ENCODE measurements at places on chromosomes 2 and 18.
A peak's percentile ranks its signal among the peaks of the same experiment; 100 is the strongest.

- no peak for DNase-seq
Measured at GRCh38 chr2:34104601-34105000, 505.5 kb upstream of the FAM98A start.

GRCh38 chr18:10074110-10074509, 160.3 kb downstream of the VAPA start:
- DNase-seq: no peak

GRCh38 chr2:63379451-63379850, 208.8 kb downstream of the WDPCP start:
- DNase-seq: no peak

DNA sequence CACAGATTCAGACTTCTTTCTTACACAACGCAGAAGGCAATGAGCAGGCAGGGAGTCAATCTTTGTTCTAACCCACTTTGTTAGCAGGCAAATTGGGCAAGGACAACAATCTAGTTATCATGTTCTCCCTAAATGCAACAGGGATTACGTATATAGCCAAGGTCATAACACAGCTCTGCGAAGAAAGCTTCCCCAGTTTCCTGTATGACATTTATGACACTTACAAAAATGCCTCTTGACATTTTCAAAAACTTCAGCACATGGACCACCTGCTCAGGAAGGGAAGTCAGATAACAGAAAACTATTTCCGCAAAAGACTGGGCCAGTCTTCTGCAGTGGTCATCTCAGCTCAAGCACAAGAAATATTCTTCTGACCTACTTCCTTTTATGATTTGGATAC, 106.1 kb downstream of the IRS1 start:
- DNase-seq: no peak

GRCh38 chr2:47386551-47386950, 16.4 kb upstream of the MSH2 start:
- no peak for DNase-seq

GRCh38 chr2:62054029-62054791, 141.7 kb upstream of the B3GNT2 start:
- DNase-seq: no peak

GRCh38 chr2:71513096-71513495, 59.7 kb downstream of the DYSF start:
- no peak for DNase-seq

DNA sequence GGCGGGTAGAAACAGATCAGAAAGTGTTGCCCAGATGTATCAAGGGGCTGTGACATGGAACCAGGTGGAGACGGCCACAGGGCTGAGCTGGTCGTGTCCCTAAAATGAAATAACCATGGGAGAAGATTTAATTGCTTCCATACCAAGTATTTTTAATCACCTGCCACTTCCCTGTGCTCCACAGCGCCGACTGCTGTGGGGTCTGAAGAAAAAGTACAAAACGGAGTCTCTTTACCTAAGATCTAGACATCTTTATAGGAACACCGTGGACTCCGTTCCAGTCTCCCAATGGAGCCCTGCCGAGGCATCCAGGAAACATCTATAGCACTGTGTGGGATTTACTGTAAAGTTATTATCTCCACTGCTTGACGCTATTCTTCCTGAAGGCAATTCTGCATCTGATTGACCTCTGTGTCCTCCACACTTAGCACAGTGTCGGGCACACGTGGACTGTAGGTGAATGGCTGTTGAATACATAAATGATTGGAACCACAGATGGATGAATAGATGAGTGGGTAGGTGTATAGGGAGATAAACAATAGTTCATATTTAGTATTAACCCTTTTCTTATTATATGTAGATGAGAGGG, 21.6 kb upstream of the GYPC start:
- no peak for DNase-seq

DNA sequence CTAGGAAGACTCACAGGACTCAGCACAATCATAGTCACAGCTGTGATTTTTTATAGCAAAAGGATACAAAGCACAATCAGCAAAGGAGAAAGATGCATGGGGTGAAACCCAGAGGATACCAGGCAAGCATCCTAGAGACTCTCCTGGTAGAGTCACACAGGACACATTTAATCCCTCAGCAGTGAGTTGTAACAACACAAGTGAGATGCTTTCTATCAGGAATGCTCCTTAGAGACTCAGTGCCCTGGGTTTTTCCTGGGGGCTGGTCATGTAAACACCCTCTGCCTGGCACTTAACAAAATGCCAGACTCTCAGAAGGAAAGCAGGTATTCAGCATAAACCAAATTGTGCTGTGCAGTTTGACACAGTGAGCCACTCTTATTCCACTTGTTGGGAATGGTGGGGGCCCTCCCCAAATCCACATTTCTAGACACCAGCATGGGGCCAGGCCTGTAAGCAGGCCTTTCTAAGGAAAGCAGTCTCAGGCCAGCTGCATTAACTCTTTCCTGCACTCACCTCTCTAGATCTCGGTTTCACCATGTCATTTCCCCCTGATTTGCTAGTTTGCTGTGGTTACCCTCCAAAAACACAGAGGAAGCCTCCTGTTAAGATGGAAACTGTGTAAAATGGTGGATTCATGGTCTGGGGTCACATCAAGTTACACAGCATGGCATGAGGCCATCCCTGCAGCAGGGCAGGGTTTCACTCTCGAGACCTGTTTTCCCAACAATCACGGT, 16.9 kb upstream of the RNU4ATAC start:
- DNase-seq: no peak

GRCh38 chr2:71611781-71612527, 158.6 kb downstream of the DYSF start:
- no peak for DNase-seq

DNA sequence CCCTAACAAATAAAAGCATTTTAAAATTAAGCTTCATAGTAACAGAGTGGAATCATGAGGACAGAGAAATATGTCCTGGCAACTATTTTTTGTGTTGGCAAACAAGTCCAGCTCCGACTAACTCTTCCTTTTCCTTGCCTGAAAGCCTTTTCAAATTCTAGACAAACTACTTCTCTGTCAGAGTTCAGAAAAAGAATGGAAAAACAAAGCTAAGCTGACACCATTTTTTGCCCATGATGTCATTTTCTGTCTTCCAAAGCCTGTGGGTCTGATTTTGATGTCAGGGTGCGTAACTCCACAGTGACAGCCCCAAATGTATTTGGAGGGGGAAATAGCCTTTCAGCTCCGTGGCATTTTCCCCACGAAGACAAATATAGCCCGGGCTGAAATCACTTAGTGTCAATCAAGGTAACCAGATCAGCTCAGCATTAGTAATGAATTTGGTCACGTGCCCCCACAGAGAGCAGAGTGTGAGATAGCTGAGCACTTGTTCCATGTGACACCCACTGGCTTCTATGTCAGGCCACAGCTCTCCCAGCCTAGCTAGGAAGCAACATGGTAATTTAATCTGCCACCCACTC, 233.0 kb upstream of the SIX2 start:
- DNase-seq: peak; percentile 66

- no peak for DNase-seq
Measured at GRCh38 chr2:107197594-107198294, 311.8 kb upstream of the ST6GAL2 start.

DNA sequence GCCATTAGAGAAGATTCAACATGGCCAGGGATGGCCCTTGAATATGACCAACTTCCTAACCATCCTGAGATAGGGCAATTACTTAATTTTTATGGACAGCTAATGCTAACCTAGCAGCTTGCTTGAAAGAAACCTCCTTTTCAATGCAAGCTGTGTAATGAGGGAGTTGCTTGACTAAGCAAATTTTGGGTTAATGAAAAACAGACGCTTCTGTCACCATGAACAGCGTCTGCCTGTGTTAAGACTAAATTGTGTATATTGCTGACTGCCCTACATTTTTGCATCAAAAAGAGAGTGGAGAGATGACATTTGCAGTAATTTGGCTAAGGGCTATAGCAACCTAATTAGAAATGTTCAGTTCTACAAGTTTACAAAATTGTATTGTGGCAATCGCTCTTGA, 319.2 kb upstream of the LRATD1 start:
- no peak for DNase-seq

DNA sequence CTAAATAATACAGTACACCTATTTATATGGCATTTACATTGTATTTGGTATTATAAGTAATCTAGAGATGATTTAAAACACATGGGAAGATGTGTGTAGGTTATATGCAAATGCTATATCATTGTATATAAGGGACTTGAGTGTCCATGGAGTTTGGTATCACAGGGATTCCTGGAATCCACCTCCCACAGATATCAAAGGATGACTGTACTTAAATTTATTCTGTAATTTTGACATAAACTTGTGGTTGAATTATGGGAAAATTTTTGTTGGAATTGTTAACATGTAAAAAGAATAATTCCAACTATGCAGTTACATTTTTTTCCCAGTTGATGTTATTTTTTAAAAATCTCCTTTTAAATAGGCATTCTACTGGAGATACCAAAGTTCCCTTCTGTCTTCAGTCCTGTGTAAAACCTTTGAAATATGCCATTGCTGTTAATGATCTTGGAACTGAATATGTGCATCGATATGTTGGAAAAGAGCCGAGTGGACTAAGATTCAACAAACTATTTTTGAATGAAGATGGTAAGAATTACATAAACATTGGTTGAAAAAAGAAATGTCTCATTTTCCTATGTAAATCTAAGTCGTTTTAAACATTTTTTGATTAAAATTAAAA, 24.1 kb downstream of the GLS start:
- DNase-seq: no peak

DNA sequence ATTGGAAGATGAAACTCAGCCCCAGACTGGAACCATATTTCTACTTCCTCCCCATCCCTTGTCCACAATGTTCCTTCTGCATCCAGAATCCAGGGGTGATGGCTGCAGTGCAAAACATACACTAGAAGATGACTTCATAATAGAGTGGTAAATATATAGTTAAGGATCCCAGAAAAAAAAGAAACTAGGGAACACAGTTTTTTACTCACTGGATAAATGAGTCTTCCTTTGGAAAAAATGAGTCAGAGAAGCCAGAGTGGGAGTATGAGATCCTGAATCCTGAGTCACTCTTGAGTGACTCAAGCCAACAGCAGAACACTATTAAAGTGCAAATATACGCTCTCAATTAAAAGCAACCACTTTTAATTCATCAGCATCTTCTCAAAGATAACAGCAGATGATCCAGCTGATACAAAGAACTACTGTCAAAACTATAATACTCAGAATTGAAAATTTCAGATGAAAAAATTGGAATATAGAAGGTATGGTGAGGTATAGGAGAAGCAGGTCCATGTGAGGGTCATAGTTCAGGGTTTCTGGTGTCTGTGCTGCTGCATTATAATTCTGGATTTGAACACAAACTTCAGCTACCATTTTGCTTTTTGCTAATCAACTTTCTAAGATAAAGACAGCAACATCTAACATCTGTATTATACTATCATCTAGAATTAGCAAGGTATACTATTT, 987.2 kb upstream of the CDH2 start:
- no peak for DNase-seq
